Naive B cell (primary cell): ENCODE measurements at places on chromosomes 5 and 9.

- H3K36me3 ChIP-seq, result no peaks in the 10 kb centered on the region
- H3K4me1 ChIP-seq, result no peaks in the 10 kb centered on the region
- DNase-seq, result no peak
- no peak overlapping the region for H3K4me3 ChIP-seq
Observed at GRCh38 chr9:119240546-119240945, 128.7 kb downstream of the BRINP1 start.

DNA sequence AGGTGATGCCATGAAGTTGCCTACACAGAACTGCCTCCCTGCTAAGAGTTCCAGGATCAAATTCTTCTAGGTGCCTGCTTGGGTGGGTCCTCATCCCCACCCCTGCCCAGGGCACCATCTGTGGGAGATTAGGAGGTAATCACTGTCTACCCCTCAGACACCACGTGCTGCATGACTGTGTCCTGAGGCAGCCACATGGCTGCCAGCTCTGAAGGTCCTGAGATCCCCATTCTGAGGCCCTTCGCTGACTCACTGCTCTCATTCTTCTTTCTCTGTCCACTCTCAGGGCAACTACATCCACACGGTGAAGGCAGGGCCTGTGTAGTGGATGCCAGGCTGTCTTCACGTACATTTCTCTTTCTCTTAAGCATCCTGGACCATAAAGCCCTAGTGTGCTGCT is 222.9 kb upstream of the ANKRD55 start:
- no peak overlapping the region for H3K4me3 ChIP-seq
- no peaks in the 10 kb centered on the region for H3K36me3 ChIP-seq
- peaks cover 32% of the 10 kb centered on the region for H3K4me1 ChIP-seq

- DNase-seq, result no peak
- H3K27me3 ChIP-seq, result no peaks in the 10 kb centered on the region
- peaks cover 18% of the 10 kb centered on the region for H3K36me3 ChIP-seq
- no peak overlapping the region for H3K4me3 ChIP-seq
Observed at GRCh38 chr9:108864446-108864845, 2.4 kb downstream of the ACTL7A start.

GRCh38 chr9:37521111-37521510 is 35.4 kb downstream of the POLR1E start:
- peaks cover 4% of the 10 kb centered on the region for H3K4me1 ChIP-seq
- no peaks in the 10 kb centered on the region for H3K27me3 ChIP-seq
- no peak for DNase-seq
- H3K27ac ChIP-seq, result no peak overlapping the region
- no peak overlapping the region for H3K4me3 ChIP-seq

DNA sequence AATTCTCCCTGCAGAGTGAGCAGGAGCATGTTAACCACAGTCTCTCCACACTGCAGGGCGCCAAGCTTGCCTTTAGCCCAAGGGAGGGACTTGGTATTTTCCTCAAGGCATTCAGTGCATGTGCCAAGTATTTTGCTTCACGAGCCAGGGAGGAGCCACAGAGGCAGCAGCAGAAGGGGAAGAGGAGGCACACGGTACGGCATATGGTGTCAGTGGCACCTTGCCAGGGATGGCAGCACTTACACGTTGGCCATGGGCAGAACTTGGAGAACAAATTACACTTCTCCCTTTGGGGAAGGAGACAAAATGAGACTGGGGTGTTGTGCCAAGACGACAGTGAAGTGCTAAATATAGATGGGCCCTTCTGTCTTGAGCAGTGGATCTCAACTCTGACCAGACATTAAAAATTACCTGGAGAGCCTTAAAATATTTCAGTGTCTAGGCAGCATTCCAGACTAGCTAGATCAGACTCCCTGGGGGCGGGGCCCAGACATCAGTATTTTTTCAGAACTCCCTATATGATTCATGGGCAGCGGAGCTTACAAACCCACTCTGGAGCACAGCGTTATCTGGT is 155.8 kb downstream of the DRD1 start:
- H3K4me1 ChIP-seq, result no peaks in the 10 kb centered on the region
- peaks cover 17% of the 10 kb centered on the region for H3K27me3 ChIP-seq
- H3K4me3 ChIP-seq, result no peak overlapping the region
- H3K36me3 ChIP-seq, result no peaks in the 10 kb centered on the region
- no peak for DNase-seq

DNA sequence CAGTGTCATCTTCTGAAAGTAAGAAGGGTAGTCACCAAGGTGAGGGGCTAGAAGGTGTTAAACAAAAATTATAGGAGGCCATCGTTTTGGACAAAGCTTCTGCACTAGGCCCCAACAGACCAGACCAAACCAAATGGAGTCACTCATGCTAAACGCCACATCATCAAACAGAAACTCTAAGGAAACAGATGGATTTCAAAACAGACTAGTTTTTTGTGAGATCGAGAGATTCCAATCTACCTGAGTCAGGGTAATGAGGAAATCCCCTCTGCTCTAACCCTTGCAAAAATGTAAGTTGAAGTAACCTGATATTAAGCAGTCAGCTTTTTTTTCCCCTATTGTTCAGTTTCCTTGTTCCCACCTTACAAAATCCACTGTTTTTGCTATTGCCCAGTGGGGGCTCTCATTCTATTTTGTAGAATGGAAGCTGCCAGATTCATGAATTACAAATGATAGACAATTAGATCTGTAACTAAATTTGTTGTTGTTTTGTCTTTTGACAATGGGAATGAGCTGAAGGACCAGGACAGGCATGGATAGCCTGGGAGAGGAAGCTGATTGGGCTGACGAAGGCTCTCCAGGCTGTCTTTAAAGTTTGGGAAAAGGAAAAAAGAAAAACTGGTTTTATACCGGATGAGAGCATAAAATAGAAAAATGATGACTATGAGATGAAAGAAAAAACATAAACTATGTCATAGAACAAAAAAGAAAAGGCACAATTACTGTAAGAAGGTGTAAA is 94.7 kb upstream of the ADAMTSL1 start:
- peaks cover 6% of the 10 kb centered on the region for H3K27me3 ChIP-seq
- no peaks in the 10 kb centered on the region for H3K4me1 ChIP-seq
- no peak overlapping the region for H3K27ac ChIP-seq
- DNase-seq, result no peak
- no peak overlapping the region for H3K4me3 ChIP-seq
- no peaks in the 10 kb centered on the region for H3K36me3 ChIP-seq

DNA sequence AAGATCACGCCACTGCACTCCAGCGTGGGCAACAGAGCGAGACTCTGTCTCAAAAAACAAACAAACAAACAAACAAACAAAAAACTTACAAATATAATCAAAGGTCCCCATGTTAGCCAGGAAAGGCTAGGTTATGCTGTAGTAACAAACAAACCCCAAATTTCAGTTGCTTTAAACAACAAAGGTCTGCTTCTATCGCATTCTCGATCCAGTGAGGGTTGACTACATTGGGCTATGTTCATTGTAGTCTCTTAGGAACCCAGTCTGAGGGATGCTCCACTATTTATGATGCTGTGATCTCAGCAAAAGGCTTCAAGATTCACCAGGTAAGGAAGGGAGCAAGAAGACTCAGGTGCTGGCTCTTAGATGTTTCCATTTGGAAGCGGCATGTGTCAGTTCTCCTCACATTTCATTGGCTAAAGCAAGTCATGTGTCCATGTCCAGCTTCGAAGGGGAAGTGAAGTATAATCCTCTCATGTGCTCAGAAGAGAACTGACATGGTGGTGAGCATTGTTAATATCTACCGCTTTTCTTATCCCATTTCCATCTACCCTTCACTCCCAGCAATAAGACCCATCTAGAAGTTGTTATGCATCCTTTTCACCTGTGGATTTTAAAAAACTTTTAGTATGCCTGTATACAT is 26.5 kb upstream of the NEK6 start:
- no peaks in the 10 kb centered on the region for H3K36me3 ChIP-seq
- H3K4me1 ChIP-seq, result no peaks in the 10 kb centered on the region
- H3K27ac ChIP-seq, result no peak overlapping the region
- H3K4me3 ChIP-seq, result no peak overlapping the region

GRCh38 chr5:17966640-17967402 is 332.6 kb downstream of the TAF11L14 start:
- H3K27me3 ChIP-seq, result peaks cover 3% of the 10 kb centered on the region
- no peak overlapping the region for H3K27ac ChIP-seq
- H3K4me3 ChIP-seq, result no peak overlapping the region
- no peaks in the 10 kb centered on the region for H3K36me3 ChIP-seq
- no peak for DNase-seq

DNA sequence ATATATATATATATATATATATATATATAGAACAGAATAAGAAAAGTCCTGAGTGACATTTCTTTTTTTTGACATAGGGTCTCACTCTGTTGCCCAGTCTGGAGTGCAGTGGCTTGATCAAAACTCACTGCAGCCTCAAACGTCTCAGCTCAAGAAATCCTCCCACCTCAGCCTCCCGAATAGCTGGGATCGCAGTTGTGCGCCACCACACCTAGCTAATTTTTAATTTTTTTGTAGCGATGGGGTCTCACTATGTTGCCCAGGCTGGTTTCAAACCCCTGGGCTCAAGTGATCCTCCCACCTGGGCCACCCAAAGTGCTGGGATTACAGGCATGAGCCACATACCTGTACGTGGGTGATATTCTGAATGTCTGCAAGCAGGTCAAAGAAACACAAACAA is 48.3 kb downstream of the SPRY4 start:
- no peaks in the 10 kb centered on the region for H3K4me1 ChIP-seq
- H3K27me3 ChIP-seq, result no peaks in the 10 kb centered on the region
- no peak for DNase-seq
- H3K4me3 ChIP-seq, result no peak overlapping the region
- H3K36me3 ChIP-seq, result no peaks in the 10 kb centered on the region

- H3K4me1 ChIP-seq, result peaks cover 28% of the 10 kb centered on the region
- H3K27me3 ChIP-seq, result no peaks in the 10 kb centered on the region
- DNase-seq, result peak; percentile 48
- H3K36me3 ChIP-seq, result peaks cover 9% of the 10 kb centered on the region
- H3K4me3 ChIP-seq, result peak overlapping the region; percentile 79
Observed at GRCh38 chr9:31519011-31519410, 865.4 kb upstream of the ACO1 start.

DNA sequence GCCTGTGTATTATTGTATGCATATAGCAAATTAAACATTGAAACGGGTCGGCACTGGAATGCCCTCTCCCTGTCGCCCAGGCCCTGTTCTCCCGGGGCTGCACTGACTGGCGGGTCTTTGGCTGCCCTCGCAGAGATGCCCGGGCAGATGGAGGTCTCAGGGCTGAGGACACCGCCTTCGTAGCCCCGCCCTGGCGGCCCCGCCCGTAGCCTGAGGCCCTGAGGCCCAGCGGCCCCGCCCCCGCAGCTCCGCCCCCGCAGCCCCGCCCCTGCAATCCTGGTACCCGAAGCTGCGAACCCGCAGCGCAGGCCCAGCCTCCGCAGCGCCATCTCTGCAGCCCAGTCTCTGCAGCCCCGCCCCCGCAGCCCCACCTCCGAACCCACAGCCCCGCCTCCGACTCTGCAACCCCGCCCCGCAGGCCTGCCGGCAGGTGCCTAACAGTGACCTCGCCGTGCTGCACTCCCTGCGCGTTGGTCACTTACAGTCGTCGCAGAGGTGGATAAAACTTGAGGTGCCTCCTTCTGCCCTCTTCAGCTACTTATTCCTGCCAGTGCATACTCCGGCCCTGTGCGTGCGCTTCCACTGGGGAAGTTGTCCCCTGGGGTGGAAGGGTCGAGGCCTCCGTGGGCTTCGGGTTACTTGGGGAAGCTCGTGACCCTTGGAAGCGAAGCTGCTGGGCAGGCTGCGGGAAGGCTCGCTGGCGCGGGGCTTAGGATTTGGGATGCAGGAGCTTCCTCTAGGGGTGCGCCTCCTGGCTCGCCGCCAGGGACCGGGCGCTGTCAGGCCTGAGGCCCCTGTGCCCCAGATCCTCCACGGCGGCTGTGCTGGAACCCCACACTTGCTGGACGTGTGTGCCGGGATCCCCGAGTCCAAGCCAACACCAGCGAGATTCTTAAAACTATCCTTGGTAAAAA is 72.3 kb downstream of the ICE1 start:
- H3K27ac ChIP-seq, result no peak overlapping the region
- DNase-seq, result peak; percentile 80
- peaks cover 5% of the 10 kb centered on the region for H3K4me1 ChIP-seq
- H3K4me3 ChIP-seq, result peak overlapping the region; percentile 50
- no peaks in the 10 kb centered on the region for H3K27me3 ChIP-seq

- no peak overlapping the region for H3K4me3 ChIP-seq
- DNase-seq, result no peak
- no peak overlapping the region for H3K27ac ChIP-seq
- H3K27me3 ChIP-seq, result peaks cover 13% of the 10 kb centered on the region
- no peaks in the 10 kb centered on the region for H3K36me3 ChIP-seq
Observed at GRCh38 chr5:122145906-122146305, 16.6 kb downstream of the ZNF474 start.

DNA sequence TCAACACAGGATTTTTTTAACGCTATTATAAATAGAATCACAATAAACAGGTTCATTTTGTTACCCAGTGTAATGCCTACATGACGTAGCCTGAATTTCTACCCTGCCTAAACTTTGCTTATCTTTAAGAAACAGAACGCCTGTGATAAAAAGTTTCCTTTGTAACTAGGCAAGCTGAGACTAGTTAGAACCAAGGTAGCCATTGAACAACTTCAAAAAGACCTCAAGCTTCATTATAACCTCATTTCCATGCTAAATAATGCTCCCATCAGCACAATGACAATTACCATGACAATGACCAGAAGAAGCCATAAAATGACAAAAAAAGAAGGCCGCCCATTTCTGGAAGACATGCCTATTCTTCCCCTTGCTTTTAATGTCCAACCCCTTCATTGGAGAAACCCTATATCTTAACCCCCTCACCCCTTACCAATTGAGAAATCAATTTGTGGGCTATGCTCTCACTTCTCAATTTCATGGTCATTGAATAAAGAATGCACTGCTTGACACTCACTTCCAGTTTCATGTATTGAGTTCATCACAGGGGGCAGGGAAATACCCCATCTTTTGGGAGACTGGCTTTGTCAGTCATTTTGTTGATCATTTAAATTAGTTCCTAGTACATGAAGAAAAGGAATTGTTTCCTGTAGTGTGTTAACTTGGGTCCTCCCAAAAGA is 276.8 kb downstream of the MCTP1 start:
- peaks cover 7% of the 10 kb centered on the region for H3K36me3 ChIP-seq
- no peak for DNase-seq
- no peaks in the 10 kb centered on the region for H3K4me1 ChIP-seq
- H3K4me3 ChIP-seq, result no peak overlapping the region
- H3K27ac ChIP-seq, result no peak overlapping the region

DNA sequence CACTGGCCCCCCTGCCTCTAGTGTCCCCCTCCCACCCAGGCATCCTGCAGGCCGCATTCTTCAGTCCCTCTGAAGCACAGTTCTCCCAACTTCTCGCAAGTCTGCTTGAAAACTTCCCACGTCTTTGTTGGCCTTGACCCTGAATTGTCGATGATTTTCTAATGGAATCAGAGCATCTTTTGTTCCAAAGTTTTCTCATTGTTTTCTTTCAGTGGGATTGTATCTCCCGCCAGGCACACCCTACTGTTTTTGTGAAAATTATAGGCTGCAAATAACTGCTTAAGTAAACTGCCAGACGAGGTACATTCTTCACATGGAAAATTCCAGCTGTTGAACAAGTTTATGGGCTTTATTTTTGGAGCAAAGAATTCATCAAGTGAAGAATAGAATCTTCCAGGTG is 122.6 kb upstream of the SLC25A48 start:
- H3K36me3 ChIP-seq, result no peaks in the 10 kb centered on the region
- H3K27ac ChIP-seq, result no peak overlapping the region
- peaks cover 6% of the 10 kb centered on the region for H3K27me3 ChIP-seq
- DNase-seq, result no peak
- H3K4me1 ChIP-seq, result no peaks in the 10 kb centered on the region

- peaks cover 14% of the 10 kb centered on the region for H3K27me3 ChIP-seq
- no peaks in the 10 kb centered on the region for H3K4me1 ChIP-seq
Observed at GRCh38 chr9:109708451-109708945, 71.5 kb upstream of the PALM2AKAP2 start.
